ENCODE measurements at places on chromosomes 2 and 18. TPM values are rescaled to one million over a fixed set of nuclear protein-coding genes. Genes with fewer than 3 reads are reported as not detected.
A peak's percentile ranks its signal among the peaks of the same experiment; 100 is the strongest.

DNA sequence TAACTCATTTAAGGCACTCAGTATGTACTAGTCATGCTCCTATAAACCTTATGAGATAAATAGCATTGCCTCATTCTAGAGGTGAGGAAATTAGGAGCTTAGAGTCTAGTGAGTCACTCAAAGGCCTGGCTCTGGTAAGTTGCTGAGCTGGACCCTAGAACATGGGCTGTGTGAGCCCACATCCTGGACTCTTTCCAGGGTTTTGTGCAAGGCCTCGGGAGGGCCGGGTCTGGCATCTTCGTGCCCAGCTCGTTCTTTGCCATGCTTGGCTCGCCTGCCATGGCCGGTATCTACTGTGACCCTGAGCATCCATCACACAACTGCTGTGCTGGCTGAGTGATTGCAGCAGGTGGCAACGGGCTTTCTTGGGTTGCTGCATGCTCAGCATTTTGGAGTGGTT, 168.0 kb downstream of the LPIN1 start:
- H3K27me3 ChIP-seq: no peaks in the 10 kb centered on the region
- no peak overlapping the region for H3K4me3 ChIP-seq
- H3K27ac ChIP-seq: no peak overlapping the region
- H3K4me1 ChIP-seq: no peaks in the 10 kb centered on the region
- H3K36me3 ChIP-seq: no peaks in the 10 kb centered on the region

GRCh38 chr2:118223992-118224894, 136.0 kb downstream of the INSIG2 start:
- no peak overlapping the region for H3K27ac ChIP-seq
- peak; percentile 50 for DNase-seq
- H3K4me3 ChIP-seq: peak overlapping the region; percentile 21
- no peaks in the 10 kb centered on the region for H3K36me3 ChIP-seq
- no peaks in the 10 kb centered on the region for H3K4me1 ChIP-seq
- peaks cover 68% of the 10 kb centered on the region for H3K27me3 ChIP-seq

ASPRV1 gene
- 0.23 TPM for polyA plus RNA-seq

DNA sequence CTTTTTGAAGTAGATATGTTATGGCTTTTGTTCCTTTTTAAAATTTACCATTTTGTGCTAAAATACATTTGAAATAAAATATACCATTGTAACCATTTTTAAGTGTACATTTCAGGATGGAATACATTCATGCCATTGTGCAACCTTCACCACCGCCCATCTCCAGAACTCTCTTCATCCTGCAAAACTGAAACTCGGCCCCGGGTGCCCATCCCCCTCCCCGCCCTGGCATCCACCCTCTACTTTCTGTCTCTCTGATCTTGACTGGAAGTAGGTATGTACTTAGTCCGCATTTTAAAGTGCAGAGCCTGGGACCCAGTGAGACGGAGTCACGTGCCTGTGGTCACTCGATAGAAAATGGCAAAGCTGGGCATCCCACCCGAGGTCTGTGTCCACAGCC, 45.6 kb downstream of the DIPK1C start:
- peaks cover 69% of the 10 kb centered on the region for H3K27me3 ChIP-seq
- H3K36me3 ChIP-seq: no peaks in the 10 kb centered on the region
- H3K4me1 ChIP-seq: no peaks in the 10 kb centered on the region
- no peak overlapping the region for H3K4me3 ChIP-seq

GRCh38 chr18:13440277-13441248, 222.0 kb downstream of the LDLRAD4 start:
- H3K27ac ChIP-seq: no peak overlapping the region
- DNase-seq: no peak
- no peak overlapping the region for H3K4me3 ChIP-seq

CHRNG gene
- not detected for polyA plus RNA-seq

DNA sequence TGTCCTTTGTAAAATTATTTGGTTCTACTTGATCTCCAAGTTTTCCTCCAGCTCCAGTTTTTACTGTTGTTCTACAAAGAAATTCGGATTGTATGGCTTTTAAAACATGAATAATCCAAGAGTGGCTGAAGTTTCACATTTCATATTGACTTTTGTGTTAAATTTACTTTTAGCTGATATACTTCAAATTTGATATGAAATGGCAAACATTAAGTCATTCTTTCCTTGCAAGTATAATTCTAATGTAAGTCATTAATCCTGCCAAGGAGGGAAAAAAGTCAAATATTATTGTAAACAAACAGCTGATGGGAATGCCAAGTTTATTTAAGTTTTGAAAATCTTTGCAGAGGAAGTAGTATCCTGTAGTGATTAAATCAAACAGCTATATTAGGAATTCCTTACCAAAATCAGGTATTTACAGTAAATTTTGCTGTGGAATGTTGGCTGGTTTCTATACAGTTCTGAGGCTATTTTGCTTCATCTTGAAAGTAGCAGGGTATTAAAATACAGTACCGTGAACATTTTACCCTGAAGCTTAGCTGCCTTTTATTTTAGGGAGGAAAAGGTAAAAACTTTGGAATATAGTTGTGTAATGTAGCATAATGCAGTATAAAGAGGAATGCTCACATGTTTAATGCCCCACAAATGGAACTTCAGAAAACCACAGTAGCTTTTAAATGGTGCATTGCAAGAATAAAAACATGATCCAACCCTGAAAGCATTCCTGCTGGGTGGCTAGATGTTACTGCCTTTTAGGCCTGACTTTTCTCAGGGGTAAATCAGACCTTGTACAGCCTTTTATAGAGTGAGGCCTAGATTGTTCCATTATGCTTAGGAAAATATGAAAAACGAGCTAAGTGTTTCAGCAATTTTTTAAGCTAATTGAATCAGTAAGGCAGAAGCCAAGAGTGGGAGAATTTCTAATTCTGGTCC, 62.7 kb upstream of the NT5C1B start:
- H3K27ac ChIP-seq: peak overlapping the region; percentile 74
- DNase-seq: no peak
- H3K4me3 ChIP-seq: no peak overlapping the region
- no peaks in the 10 kb centered on the region for H3K36me3 ChIP-seq

- H3K27ac ChIP-seq: no peak overlapping the region
- no peak overlapping the region for H3K4me3 ChIP-seq
- no peaks in the 10 kb centered on the region for H3K4me1 ChIP-seq
- no peaks in the 10 kb centered on the region for H3K36me3 ChIP-seq
These were observed 136.1 kb upstream of the CHAC2 start for GRCh38 chr2:53631313-53632125.

GRCh38 chr18:77339093-77339492, 89.4 kb downstream of the GALR1 start:
- H3K27ac ChIP-seq: no peak overlapping the region
- no peak overlapping the region for H3K4me3 ChIP-seq
- DNase-seq: no peak

OTOF gene
- not detected for polyA plus RNA-seq

SKOR2 gene
- not detected for polyA plus RNA-seq

CDH19 gene
- not detected for polyA plus RNA-seq

DNA sequence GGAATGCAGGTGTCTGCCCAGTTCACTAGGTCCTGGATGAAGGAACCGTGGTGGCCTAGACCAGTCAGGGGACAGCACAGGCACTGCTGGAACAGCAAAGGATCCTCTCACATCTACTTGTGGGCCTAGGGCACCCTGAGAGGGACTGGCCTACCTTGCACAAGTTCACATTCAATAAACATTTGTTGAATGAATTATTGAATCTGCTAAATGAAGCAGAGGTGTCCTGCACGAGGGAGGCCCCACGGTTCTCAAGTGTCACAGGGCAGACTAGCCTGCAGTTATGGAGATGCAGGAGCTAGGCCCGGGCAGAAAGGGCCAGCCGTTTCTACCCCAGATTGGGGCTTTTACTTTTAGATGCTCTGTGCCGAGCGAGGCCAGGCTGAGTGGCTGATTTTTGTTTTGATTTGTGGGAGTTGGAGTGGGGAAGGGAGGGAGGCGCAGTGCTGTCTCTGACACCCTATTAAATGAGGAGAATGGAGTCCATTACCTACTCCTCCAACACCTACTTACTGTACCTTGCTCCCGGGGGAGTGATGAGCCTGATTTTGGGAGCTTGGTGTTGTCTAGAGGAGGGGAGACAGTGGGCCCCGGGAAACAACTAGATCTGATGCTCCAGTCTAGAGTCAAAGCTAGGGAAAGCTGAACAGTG, 18.4 kb downstream of the SH2D6 start:
- no peak for DNase-seq
- H3K27me3 ChIP-seq: no peaks in the 10 kb centered on the region
- H3K27ac ChIP-seq: peak overlapping the region; percentile 58
- no peaks in the 10 kb centered on the region for H3K36me3 ChIP-seq

CCDC195 gene
- polyA plus RNA-seq: not detected

- peaks cover 48% of the 10 kb centered on the region for H3K36me3 ChIP-seq
- H3K4me3 ChIP-seq: no peak overlapping the region
- H3K27ac ChIP-seq: no peak overlapping the region
- no peaks in the 10 kb centered on the region for H3K27me3 ChIP-seq
- H3K4me1 ChIP-seq: no peaks in the 10 kb centered on the region
- no peak for DNase-seq
These were observed 46.6 kb downstream of the USP40 start for GRCh38 chr2:233519787-233520611.

GRCh38 chr2:169384816-169385215, 22.5 kb upstream of the LRP2 start:
- no peaks in the 10 kb centered on the region for H3K27me3 ChIP-seq
- H3K4me1 ChIP-seq: no peaks in the 10 kb centered on the region
- no peak overlapping the region for H3K27ac ChIP-seq
- no peaks in the 10 kb centered on the region for H3K36me3 ChIP-seq
- H3K4me3 ChIP-seq: no peak overlapping the region

DNA sequence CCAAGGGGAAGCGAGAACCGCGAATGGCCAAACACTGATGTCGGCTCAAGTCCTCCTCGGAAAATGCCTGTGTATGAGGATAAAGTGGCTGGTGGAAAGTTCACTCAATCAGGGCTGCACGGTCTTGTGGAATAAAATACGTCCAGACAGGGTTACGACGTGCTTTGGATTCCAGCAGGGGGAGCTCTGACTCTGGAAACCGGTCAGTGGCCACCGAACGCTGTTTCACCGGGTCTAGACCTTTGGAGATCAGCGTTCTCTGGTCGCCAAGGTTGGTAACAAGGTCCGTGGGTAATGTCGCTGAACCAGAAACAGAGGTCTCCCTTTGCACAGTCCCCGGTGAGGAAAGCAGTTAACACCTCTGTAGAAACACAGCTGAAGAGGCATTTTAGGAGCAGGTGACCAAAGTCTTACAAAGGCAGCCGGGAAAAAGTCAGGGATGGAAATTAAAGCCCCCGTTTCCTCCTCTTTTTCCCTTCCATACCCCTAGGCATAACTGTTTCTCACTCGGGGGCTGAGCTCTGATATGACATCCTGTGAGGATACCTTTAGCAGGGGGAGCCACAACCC, 47.8 kb downstream of the CDCA7 start:
- no peak overlapping the region for H3K27ac ChIP-seq
- DNase-seq: peak; percentile 83
- no peaks in the 10 kb centered on the region for H3K4me1 ChIP-seq

DNA sequence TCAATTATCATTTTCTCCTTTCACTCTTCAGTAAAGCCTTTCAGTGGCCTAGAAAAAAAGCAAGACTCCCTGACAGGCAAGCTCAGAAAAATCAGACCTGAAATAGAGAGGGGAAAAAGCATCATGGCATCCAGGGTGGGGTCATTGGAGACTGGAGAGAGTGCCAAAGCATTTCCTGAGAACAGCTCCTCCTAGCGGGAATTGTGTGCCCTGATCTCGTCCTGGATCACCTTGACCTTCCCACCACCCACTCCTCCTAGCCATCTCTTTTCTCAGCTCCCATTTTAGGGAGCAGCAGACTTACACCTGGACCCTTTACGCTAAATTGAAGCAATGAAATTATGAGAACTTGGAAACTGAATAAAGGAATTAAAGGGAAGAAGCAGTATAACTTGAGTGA, 176.6 kb downstream of the VWC2L start:
- H3K27ac ChIP-seq: no peak overlapping the region
- no peaks in the 10 kb centered on the region for H3K4me1 ChIP-seq
- no peaks in the 10 kb centered on the region for H3K36me3 ChIP-seq
- no peak for DNase-seq

GRCh38 chr18:79200546-79201268, 131.5 kb downstream of the ATP9B start:
- H3K27ac ChIP-seq: no peak overlapping the region
- no peaks in the 10 kb centered on the region for H3K4me1 ChIP-seq
- no peak overlapping the region for H3K4me3 ChIP-seq
- no peaks in the 10 kb centered on the region for H3K27me3 ChIP-seq
- DNase-seq: peak; percentile 55

DNA sequence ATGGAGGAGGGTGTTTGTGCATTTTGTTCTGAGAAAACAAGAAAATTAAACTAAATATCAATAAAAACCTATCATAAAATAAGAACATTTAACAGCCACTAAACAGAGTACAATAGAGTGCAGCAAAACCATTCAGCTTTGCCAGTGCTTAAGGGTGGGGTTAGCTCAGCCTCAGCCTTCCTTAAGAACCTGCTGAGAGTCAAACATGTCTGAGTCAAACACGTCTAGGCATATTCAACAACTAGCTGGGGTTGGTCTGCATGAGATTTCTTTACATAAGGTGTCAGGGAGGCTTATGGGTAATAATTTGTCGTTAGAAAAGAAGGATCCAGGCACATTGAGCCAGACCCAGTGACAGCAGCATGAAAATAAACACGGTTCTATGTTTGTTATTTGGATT, 298.2 kb downstream of the SP3 start:
- DNase-seq: no peak
- no peaks in the 10 kb centered on the region for H3K36me3 ChIP-seq
- H3K4me3 ChIP-seq: no peak overlapping the region
- no peak overlapping the region for H3K27ac ChIP-seq

FAM161A gene
- 1.2 TPM for polyA plus RNA-seq

SERPINB2 gene
- polyA plus RNA-seq: 9.8 TPM

- H3K36me3 ChIP-seq: no peaks in the 10 kb centered on the region
- peaks cover 34% of the 10 kb centered on the region for H3K4me1 ChIP-seq
- H3K4me3 ChIP-seq: no peak overlapping the region
These were observed 182.4 kb downstream of the CELF4 start for GRCh38 chr18:37383036-37383785.

LBX2 gene
- polyA plus RNA-seq: not detected

DNA sequence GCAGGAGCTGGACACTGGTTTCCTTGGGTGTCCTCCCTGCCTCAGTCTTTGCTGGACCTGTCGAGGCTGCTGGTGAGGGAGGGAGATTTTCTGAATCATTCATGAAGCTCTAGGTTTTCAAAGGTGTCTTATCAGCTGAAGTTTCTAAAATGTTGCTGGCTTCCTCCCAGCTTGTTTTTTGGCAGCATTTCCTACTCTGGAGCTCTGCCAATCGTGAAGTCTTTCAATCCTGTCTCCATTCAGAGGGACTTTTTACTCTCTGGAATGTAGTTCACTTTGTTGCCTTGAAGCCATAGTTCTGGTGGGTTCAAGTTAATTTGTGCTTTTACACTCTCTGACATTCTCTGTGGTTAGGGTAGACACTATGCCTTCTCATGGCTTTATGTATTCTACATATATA, 23.9 kb downstream of the SNTG2 start:
- H3K27ac ChIP-seq: no peak overlapping the region
- H3K27me3 ChIP-seq: no peaks in the 10 kb centered on the region
- no peak for DNase-seq
- H3K36me3 ChIP-seq: no peaks in the 10 kb centered on the region
